CD4-positive, alpha-beta T cell treated with Interleukin-6 for 4 hours (primary cell): ENCODE measurements at places on chromosomes 13 and 19.
A peak's percentile ranks its signal among the peaks of the same experiment; 100 is the strongest.

- peak; percentile 80 for DNase-seq
Observed at GRCh38 chr19:53195265-53195903, 2.2 kb upstream of the ZNF665 start.

- DNase-seq: no peak
Observed at GRCh38 chr13:66397133-66397532, 833.0 kb downstream of the PCDH9 start.

DNA sequence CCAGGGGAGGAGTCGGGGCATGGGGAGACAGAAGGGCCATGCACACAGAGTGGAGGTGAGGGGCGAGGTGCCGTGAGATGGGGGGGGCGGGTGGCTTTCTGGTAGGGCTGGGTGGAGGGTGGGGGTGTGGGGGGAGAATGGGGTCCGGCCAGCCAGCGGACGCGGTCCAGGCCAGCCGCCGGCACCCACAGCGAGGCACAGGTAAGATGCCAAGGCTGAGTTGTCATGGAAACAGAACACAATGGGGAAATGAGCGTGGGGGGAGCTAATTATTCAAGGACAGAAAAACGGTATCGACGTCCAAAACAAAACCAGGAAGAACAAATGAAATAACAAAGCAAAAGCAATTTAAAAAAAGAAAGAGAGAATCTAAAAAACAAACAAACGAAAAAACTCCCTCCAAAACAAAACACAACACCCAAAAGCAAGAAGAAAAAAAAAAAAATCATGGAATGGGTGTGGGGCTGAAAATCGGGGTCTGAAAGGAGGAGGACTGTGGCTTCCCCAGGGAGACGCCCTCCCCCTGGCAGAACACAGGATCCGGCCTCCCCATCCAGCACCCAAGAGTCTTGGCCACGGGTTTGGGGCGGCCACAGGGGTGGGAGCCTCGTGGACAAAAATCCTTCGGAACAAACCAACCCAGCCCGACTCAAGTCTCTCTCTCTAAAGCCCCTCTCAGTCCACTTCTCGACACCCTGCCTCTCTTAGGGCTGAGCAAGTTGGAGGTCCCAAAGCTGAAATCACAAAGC, 92.5 kb downstream of the PTPRS start:
- DNase-seq: no peak

GRCh38 chr19:41570639-41571112, 5.3 kb upstream of the CEACAM21 start:
- DNase-seq: peak; percentile 90

- DNase-seq: no peak
Observed at GRCh38 chr13:29281932-29282495, 313.5 kb downstream of the SLC7A1 start.

DNA sequence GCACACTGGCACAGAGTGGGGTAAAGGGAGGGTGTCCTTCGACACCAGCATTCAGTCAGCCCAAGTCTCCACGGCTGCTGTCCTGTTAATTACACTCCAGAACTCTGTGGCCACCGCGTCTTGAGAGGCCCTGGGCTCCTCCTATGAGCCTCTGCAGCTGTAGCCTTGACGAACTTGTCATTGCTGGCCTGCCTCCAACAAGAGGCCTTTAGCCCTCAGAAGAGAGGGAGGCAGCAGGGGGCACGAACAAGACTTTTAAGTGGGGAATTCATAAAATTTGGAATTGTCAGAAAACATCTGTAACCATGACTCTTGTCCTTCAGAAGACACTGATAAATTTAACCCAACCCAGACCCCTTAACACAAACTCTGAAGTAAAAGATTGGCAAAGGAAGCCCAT, 241.9 kb downstream of the UQCRFS1 start:
- no peak for DNase-seq

DNA sequence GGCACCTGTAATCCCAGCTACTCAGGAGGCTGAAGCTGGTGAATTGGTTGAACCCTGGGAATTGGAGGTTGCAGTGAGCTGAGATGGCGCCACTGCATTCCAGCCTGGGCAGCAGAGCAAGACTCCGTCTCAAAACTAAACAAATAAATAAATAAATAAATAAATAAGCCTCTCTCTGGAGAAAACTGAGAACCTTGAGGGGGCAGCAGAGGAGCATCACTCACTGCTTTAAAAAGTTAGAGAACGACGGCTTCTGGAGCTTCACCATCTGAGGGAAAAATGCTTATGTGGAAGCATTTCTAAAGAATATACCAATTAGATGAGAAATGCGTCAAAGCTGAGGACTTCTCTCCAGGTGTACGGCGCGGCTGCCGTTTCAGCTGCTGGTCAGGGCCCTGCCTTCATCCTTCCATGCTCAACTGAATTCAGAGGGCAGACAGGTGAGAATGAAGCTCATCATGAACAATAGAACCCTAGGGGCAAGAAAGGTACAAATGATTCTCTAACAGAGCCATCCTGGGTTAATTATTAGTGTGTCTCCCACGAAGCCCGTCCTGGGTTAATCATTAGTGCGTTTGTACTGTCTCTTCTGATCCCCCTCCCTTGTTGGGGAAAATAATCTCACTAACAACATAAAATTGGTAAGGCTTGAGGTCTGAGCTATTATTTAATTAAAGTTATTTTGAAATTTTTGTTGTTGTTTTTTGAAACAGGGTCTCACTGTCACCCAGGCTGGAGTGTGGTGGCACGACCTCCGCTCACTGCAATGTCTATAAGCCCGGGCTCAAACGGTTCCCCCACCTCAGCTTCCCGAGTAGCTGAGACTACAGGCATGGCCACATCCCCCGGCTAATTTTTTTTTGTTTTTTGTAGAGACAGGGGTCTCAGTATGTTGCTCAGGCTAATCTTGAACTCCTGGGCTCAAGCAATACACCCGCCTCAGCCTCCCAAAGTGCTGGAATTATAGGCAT, 80.1 kb downstream of the IPO5 start:
- DNase-seq: no peak

DNA sequence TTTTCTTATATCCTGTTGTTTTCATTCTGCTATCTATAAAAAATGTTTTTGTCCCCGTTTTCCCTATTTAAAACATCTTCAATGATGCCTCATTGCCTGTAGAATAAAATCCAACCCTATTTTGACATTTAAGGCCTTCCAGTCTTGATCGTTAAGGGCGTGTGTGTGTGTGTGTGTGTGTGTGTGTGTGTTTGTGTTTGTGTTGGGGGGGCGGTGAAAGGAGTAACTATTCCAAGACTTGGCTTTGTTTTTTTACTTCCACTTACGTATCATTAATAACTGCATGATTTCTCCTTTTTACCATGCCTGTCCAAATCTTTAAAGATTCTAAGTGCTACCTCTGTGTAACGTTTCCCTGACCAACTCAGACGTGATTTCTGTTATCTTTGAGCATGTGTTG, 784 bp downstream of the PIBF1 start:
- DNase-seq: peak; percentile 7

GRCh38 chr19:46073268-46073922, 32.6 kb upstream of the IGFL4 start:
- DNase-seq: no peak

- no peak for DNase-seq
Observed at GRCh38 chr13:36453516-36453915, 21.2 kb downstream of the CCNA1 start.

DNA sequence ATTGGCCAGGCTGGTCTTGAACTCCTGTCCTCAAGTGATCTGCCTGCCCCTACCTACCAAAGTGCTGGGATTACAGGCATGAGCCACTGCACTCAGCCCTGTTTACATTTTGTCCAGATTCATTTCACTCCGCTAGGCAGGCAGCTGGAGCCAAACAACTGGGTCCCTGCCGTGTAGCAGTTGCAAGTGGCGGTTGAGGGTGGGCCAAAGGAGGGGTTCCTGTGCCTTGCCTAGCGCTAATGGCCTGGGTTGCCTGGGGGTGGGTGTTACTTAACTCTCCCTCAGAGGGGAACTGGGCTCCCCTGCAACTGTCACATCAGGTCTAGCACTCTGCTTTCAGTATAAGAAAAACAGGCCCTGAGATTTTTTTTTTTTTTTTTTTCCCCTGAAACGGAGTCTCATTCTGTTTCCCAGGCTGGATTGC, 7.4 kb downstream of the ACP5 start:
- no peak for DNase-seq

DNA sequence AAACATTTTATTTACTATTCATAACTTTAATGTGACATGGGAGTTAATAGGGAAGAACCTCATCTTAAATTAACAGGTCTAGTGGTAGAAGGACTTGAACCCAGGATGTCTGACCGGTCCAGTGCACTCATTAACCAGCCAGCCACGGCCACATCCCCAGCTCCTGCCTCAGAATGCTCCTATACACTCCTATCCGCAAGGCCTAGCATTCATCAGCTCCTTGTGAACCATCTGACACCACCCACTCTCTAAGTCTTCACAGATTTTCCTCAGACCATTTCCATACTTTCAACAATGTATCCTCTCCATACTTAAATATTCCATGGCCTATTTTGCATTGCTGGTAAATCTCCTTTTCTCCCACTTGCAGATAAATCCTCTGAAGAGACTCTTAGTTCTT, 98.3 kb downstream of the KLF12 start:
- no peak for DNase-seq

DNA sequence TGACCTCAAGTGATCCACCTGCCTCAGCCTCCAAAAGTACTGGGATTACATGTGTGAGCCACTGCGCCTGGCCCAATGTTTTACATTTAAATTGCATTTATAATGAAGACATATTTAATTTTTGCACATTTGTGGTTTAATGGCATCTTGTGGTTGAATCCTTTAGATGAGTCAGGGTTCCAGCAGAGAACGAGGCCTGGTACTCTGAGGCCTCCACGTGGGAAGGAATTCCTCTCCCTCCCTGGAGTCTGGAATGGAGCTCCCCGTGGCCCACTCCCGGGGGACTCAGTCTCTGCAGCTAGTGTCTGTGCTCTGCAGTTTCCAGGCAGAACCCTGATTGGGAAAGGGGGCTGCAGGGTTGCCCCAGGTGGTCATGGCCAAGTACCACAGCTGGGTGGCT, 24.2 kb downstream of the ZFR2 start:
- no peak for DNase-seq

DNA sequence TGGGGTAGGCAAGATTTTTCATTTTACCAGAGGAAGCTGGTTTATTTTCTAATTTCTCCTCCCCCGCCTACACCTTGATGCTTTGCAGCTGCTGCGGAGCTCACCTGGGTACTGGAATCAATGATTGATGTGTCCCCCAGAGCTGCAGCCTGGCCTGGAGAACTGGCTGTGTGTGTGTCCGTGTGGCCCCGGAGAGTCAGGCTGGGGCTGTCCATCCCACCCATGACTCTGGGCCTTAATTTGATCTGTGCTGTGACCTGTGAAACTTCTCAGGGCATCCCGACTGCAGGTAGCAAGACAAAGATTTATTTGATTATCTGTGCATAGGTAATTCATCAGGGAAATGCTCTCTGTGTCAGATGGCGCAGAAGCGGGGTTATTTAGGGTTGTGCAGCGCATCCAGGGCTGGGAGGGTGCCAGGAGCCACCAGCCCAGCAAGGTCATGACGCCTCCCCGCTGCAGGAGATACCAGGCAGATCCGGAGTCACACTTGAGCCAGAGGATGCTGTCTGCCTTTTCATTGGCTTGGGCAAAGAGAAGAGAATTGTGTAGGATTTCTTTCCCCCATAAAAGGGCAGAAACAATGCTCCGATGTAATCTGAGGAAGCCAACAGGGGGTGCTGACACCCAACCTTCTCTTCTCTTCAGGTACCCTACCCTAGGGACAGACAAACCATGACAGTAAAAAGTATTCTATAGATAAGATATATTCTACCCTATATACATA, 346.6 kb downstream of the TSHZ3 start:
- DNase-seq: no peak

DNA sequence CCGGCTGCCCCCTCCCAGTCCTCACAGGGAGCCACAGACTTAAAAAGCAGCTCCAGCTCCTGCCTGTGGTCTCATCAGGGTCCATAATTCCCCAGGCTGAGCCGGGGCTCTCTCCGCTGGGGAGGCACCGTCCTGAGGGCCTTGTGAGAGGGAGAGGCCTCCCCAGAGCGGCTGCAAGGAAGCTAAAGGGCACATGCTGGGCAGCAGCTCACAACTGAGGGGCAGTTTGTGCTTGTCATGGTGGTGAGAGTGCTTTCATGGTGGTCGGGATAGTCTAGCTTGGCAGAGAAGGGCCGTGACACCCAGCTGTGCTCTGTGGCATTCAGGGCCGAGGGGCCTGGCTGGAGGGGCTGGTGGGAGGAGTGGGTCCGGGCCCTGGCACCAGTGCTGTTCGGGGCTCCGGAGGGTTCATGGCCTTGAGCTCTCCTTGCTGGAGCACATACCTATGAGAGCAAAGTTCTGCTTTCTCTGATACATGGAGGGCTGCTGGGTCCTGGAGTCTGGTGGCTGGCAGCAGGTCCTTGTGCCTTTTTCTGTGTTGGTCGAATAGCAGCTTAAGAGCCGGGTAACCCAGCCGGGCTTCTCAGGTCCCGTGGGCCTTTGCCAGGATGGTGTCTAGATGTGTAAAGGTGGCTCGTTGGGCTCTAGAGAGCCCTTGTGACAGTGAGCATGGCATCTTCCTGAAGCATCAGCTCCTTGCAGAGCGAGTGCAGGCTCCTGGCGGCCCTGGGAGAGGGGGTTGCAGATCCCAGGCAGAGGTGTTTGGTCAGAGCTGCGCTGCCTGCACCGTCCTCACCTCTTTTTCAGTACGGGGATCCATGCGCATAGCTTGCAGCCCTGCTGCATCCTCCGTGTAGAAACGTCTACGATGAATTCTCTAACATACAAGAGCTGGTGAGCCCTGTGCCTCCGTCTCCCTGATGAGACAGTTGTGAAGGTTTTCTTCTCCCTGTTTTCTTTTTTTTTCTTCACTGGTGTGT, 8.8 kb downstream of the UPF1 start:
- DNase-seq: no peak

DNA sequence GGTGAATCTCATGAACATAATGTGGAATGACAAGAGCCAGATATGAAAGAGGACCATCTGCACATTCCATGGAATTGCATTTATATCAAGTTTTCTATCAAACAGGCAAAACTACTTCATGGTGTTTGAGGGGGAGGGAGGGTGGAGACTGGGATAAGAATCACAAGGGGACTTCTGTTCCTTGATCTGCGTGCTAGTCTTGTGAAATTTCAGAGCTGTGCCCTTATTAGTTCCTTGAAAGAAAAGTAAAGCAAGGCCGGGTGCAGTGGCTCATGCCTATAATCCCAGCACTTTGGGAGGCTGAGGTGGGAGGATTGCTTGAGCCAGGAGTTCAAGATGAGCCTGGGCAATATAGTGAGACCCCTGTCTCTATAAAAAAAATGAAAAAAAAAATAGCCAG, 30.2 kb upstream of the CEBPG start:
- no peak for DNase-seq

- no peak for DNase-seq
Observed at GRCh38 chr19:55702131-55702627, 27.2 kb downstream of the EPN1 start.

GRCh38 chr13:30690282-30691188, 44.8 kb upstream of the ALOX5AP start:
- DNase-seq: peak; percentile 25

- DNase-seq: no peak
Observed at GRCh38 chr13:18212873-18213272, 968.8 kb downstream of the TUBA3C start.

DNA sequence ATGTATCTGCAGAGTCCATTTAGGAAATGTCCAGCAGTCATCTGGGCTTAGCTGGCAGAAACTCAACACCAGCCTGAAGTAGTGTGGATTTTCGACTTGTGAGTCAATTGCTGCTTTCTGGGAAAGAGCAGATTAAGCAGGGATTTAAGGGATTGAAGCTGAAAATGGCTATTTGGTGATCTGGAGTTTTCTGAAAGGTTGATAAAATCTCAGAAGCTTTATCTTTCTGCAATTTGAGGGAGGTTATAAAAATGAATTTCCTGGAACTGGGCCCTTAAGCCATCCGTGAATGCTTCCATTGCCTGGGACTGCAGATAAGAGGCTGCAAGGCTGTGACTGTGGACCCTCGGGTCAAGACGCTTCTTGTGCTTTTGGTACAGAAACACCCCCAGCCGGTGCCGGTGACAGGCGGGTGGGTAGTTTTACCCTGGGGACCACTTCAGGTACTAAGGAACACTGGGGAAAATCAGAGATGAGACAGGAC, 61.5 kb downstream of the COL4A1 start:
- DNase-seq: no peak
